ENCODE measurements at places on chromosomes 16 and 17.

- DNase-seq = no peak
These were observed 330 bp downstream of the CASKIN2 start for GRCh38 chr17:75514919-75515495.

DNA sequence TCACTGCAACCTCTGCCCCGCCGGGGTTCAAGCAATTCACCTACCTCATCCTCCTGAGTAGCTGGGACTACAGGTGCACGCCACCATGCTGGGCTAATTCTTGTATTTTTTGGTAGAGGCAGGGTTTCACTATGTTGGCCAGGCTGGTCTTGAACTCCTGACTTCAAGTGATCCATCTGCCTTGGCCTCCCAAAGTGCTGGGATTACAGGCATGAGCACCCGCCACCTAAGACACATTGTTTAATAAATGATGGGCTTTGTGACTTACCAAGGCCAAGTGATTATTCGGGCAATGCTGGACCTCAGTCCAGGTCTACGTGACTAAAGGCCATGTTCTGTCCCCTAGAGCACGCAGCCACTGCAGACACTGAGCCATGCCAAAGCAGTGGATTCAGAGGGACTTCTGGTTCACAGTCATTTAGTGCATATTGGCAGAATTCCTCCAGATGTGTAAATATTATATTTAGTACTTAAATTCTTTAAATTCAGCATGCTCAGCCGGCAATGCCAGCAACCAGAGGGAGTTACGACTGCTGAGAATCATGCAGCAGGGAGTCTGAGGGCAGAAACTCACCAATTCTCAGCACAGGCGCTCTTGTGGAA is 4.8 kb upstream of the ERCC4 start:
- DNase-seq = no peak

DNA sequence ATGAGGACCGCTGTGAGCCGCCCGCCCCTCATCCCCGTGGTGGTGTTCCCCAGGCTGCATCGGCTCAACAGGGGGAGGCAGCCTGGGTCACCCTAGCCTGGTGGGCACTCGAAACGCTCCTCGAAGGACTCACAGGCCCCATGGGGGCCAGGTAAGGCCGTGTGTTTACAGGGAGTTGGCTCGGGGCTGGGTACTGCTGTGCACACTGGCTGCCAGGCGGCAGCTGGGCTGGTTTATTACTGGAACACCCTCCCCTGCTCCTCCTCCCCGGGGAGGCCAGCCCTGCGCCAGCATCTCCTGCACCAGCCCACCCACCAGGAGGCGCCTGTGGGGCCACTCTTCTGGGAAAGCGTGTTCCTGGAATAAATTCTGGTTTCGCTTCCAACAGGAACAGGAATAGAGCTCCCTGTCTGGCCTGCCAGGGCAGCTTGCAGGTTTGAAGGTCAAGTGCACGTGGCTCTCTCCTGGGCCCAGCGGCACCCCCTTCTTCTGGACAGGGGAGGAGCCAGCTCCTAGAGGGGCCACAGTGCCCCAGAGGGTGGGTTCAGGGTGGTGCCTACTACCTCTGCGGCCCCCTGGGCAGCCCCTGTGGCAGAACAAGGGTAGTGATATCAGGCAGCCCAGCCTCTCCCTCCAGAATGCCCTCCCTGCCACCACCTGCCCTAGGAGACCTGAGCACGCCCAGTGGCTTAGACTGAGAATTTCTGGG is 11.3 kb downstream of the MCRIP1 start:
- peak; percentile 69 for DNase-seq

GRCh38 chr17:72945473-72945872 is 147.0 kb downstream of the SLC39A11 start:
- DNase-seq = peak; percentile 27

Data from NCI-H510A (cell line).